ENCODE measurements at places on chromosomes 1 and 21. TPM values are rescaled to one million over a fixed set of nuclear protein-coding genes. Genes with fewer than 3 reads are reported as not detected.

- DNase-seq: no peak
Observed at GRCh38 chr1:227754958-227755357, 19.7 kb downstream of the SNAP47 start.

Gene SUMO3
- 123 TPM for polyA plus RNA-seq

Gene LINGO4
- not detected for polyA plus RNA-seq

- no peak for DNase-seq
Observed at GRCh38 chr1:177282976-177283375, 112.2 kb downstream of the BRINP2 start.

DNA sequence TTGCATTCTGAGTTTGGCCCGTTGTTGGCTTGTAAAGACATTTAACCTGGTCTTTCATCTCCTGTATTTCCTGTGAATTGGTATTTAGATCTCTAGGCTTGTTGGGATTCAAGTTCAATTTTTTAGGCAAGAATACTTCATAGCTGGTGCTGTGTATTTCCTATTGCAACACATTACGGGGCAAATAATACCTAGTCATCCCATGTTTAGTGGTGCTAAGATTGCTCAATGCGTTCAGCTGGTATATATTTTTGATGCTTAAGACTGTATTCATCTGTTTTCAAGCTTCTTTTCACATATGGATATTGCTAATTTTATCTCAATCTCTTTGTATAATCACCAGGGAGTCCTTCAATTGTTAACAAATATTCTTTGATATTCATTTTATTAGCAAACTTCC lies 87.5 kb upstream of the ZBTB18 start:
- DNase-seq: no peak

DNA sequence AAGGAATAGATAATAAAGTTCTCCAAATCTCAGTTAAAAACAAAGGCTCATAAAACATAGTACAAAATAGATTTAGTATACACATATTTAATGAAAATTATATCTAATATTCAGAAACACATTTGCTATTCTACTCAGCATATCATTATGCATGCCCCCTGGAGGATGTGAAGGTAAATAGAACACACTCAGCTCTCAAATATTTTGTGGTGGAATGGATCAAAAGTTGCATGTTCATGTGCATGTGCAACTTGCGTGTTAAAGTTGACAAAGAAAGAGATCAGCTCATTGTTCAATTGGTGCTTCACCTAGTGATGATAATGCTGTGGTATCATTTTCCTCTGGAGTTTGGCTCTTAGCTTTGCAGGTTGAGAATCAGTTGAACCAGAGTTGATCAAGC lies 4.9 kb upstream of the ZNF644 start:
- no peak for DNase-seq

Gene HSF2BP
- 2.3 TPM for polyA plus RNA-seq

- no peak for DNase-seq
Observed at GRCh38 chr1:111570781-111571181, 48.8 kb upstream of the RAP1A start.

Gene OR6K3
- not detected for polyA plus RNA-seq

- DNase-seq: no peak
Observed at GRCh38 chr1:212608959-212609700, 569 bp downstream of the ATF3 start.

DNA sequence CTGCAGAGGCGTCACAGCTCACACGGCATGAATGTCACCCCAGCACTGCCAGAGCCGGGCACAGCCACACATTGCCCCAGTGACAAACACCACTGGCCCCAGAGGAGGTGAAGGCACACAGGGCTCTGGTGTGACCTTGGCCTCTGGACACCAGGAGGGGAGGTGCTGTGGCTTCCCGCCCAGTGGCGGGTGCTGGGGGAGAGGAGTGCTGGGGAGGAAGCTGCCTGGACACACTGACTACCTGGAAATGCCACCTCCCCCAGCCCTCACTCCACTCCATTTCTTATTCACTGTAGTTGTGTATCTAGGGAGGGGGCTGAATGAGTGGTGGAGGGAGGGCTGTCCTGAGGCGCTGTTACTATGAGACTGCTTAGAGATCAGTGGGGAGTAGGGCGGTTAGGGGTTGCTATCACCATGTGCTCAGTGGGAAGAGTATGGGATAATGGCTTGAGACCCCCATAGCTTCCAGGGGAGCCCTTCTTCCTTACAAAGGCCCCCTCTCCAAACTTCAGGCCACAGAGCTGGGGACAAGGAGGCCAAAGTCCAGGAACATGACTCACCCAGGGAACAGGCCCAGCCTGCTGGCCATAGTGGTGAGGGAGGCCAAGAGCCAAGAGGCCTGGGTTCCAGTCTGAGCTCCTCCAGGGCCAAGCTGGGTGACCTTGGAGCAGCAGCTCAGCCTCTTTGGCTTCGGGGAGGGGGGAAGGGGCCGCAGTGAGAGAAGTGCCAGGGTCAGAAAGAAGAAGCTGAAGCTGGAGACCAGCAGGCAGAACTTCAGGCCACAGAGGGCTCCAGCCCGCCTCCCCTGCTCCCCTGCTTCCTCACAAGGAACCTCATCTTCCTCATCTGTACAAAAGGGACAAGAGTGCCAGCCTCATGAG lies 40.1 kb downstream of the AHDC1 start:
- no peak for DNase-seq

GRCh38 chr1:154874465-154874864 lies 4.4 kb upstream of the KCNN3 start:
- no peak for DNase-seq

DNA sequence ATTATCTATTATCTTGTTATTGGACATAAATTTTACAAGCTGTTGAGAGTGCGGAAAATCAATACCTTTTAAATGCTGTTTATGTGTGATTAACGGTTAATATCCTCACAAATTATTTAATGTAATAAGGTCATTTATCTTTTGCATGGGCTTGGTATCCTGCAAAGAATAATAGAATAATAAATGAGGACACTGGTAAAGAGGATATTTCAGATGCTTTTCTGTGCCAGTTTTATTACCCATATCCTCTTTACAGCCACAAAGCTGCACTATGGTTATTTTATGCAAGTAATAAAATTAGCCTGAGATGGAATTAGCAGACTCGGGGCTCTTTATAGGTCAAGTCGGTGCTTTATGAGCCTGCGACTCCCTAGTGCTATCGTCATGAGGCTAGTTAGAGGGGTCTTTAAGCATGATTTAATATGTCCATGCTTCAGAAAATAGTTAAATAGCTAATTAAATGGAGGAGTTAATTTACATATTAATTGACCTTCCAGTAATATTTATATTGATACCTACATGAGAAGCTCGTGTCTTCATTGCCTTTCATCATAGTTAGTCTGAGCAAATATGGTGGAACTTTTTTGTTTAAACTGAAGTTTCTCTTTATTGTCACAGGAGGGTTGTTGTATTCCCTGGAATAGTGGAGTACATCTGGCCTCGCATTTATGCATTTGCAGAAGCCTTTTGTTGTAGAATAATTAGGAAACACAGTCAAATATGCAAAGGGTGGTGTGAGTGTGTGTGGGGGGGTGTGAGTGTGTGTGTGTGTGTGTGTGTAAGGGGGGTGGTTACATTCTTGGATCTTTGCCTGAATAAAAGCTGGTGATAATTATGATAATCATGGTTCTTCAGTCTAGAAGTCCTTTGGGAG lies 120.3 kb downstream of the ATG4C start:
- no peak for DNase-seq

Gene CDA
- polyA plus RNA-seq: 4.5 TPM
